ENCODE measurements at places on chromosomes 6 and 20.
A peak's percentile ranks its signal among the peaks of the same experiment; 100 is the strongest.

- DNase-seq, result no peak
Measured at GRCh38 chr6:35808688-35809087, 3.5 kb downstream of the LHFPL5 start.

GRCh38 chr6:12222405-12223366 is 67.5 kb upstream of the EDN1 start:
- DNase-seq, result no peak

DNA sequence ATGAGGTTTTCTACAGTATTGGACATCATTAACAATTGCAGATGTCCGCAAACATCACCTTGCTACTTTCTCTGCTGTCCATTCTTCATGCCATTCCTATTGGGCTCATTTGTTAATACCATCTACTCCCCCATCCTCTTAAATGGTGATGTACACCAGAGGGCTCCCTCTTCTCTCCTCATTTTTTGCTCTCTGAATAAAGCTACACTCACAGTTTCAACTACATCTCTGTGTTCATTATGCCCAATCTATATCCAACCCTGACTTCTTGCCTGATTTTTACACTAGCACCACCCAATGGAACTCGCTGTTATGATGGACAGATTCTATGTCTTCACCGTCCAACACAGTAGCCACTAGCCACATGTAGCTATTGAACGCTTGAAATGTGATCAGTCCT is 288.1 kb upstream of the ID4 start:
- no peak for DNase-seq

DNA sequence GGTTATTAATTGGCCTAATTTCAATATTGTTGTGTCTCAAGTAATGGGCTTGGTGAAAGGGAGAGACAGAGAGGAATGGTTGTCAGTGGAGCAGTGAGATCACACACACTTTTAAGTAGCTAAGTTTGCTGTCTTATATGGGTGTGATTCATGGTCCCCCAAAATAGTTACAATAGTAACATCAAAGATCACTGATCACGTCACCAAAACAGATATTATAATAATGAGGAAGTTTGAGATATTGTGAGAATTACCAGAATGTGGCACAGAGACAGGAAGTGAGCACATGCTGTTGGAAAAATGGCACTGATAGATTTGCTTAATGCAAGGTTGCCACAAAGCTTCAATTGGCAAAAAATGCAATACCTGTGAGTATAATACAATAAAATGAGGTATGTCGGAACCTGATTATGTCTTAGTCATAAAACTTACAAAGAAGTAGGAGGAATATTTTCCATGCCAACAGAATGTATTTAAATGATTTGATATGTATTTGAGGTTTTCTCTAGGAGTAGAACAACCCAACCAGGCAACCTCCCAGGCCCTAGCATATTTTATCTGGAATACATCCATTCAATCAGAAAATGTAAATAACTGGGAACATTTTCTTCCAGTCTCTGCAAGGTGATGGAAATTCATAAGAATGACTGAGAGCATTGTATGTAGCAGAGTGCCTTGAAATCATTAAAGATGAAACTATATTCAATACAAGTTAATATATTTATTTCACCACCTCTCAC is 167.8 kb downstream of the CARMIL1 start:
- no peak for DNase-seq

- no peak for DNase-seq
Measured at GRCh38 chr6:157841211-157841840, 18.3 kb downstream of the SNX9 start.

DNA sequence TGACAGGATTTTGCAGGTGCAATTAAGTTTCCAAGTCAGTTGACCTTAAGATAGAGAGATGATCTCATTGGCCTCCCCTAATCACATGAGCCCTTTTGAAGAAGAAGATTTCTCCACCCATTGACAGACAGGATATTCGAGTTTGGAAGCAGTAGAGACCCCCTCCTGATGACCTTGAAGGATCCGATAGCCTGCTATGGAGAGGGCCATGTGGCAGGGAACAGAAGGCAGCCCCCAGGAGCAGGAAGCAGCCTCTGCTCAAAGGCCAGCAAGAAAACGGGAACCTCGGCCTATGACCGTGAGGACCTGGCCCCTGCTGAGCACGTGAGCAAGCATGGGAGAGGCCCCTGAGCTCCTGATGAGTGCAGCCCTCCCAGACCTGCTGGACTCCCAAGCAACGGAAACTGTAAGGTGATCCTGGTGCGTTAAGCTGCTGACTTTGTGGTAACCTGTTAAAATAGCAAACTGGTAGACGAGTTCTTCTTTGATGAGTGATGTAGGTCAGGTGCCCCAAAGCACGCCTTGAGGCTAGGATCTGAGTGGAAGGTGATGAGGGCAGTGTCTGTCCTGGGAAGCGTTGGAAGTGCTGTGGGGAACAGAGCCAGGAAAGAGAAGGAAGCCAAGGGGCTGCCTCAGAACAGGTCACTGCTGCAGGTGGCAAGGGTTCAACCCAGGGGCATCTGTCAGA is 18.5 kb upstream of the TUBB2A start:
- DNase-seq, result no peak

DNA sequence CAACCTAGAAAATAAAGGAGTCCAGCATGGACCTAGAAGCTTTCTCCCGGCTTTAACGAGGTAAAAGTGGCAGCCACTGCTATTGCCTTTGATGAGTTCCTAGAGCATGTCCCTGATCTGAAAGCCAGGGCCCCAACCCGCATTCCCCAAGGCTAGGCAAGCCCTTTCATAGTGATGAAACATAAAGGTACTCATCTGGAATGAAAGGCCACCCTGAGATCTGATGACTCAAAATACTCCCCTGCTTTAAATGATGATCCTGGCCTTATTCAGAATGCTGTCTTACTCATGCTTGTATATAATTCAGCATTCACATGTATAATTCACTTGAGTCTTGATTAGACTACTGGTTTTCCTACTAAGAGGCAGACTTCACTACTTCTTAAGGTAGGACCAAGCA is 21.3 kb downstream of the TTPAL start:
- DNase-seq, result peak; percentile 89

DNA sequence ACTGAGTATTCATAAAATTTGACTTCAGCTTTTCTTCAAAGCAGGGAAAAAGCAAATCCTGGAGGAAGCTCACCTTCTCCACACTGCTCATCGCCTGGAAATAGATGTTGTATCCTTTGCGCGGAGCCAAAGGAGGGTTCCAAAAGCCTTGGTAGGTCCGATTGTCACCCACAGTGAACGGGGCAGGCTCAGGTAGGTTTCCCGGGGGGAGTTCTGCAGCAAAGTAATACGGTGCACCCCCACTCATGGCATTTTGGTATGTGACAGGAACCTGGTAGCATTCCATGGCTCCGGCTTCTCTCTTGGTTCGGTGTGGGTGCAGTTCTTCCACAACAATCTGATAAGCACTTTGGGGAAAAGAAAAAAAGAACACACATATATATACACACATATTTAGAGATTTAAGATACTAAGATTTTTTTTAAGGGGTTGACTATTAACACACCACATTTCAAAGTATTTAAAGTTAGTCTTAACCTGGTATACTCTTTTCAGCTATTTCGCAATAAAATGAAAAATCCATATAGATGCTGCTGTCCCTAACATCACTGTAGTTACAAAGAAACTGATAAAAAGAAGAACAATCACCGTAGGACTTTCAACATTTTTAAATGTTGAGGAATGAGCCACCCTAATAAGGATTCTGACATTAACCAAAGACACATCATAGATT is 166.7 kb upstream of the THEMIS start:
- DNase-seq, result no peak

GRCh38 chr6:335572-335971 is 43.3 kb downstream of the DUSP22 start:
- no peak for DNase-seq

DNA sequence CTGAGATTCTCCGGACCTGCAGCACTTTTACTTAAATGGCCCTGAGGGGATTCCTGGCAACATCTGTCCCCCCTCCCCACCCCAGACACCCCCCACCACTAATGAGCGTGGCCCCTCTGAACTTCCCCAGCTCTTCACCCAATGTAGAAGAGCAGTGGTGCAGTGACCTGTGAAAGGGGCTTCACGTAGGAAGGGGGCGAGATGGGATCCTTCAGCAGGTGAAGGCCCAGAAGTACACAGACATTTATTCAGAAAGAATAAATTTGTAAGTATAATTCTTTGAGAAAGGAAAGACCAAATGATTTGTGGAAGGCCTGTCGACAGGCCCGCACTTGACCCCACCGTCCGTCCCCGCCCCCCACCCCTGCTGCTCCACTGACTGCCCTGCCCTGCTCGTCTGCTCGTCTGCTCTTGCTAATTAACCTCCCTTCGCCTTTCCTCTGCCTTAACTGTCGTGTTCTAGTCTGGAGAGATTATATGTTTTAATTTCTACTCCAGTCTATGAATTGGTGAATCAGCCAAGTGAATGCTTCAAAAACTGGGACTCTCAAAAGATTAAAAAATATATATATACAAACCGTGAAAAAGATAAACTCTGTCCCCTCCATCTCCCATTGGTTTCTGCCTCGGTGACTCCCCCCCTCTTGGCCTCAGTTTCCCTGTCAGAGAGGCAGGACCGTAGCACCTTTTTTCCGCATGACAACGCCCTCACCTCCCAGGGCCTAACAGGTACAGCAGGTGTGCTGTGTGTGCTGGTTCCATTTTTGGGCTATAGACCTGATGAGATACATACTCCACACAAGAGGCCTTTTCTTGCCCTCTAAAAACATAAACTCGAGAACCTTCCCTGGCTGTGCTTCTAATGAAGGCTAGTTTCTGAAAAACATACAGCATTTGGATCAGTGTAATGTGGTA is 49.2 kb downstream of the GNAS start:
- DNase-seq, result no peak

DNA sequence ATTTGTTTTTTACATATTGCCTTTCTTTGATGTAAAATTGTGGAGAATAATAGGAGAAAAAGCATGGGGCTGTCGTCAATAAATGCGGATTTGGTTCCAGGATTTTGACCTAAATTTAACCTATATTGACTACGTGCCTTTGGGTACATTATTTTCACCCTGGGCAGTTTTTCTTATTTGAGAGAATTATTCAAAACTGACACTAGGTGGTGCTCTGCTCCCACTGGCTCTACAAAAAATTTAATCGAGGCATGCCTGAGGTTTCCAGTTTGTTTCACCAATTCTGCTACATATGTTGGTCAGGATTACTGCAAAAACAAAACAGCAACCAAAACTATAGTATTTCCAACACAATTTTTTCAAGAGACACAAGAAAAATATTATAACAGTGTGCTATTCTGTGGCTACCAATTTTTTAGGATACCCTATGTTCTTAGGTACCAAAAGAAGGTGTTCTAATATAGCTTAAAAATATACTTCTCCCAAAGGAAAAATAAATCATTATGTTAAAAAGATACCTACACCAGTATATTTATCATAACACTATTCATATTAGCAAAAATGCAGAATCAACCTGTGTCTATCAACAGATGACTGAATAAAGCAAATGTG is 48.6 kb upstream of the FABP7 start:
- peak; percentile 52 for DNase-seq

- DNase-seq, result no peak
Measured at GRCh38 chr20:63135411-63135810, 80.5 kb downstream of the YTHDF1 start.

DNA sequence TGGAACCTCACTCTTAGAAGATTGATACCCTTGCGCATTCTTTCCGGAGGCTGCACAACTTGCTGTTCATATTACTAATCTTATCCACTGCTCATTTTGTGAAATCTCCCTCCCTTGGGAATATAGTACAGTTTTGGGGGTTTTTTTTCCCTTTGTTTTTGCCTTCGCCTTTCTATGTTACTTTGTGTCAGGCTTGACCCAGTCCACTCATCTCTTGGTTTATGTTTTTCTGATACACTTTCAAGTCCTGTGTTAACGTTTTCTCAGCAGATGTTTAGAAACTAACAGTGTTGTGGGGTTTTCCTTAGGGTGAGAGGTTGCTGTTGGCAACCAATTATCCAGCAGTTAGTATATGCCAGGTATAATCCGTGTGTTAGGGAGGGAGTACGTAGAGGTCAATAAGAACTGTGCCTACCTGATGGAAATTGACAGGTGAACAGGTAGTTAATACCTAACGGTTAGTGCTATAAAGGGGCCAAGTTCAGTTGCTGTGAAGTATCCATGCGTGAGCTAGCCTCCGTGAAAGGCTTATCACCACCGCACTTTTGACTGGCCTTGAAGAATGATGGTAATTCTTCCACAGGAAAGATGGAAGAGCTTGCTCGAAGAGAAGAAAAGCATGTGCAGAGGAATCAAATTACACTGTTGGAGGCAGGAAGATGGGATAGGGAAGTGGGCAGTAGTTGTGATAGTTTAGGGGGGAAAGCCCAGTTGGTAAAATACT is 1.4 kb downstream of the NFYA start:
- peak; percentile 26 for DNase-seq

DNA sequence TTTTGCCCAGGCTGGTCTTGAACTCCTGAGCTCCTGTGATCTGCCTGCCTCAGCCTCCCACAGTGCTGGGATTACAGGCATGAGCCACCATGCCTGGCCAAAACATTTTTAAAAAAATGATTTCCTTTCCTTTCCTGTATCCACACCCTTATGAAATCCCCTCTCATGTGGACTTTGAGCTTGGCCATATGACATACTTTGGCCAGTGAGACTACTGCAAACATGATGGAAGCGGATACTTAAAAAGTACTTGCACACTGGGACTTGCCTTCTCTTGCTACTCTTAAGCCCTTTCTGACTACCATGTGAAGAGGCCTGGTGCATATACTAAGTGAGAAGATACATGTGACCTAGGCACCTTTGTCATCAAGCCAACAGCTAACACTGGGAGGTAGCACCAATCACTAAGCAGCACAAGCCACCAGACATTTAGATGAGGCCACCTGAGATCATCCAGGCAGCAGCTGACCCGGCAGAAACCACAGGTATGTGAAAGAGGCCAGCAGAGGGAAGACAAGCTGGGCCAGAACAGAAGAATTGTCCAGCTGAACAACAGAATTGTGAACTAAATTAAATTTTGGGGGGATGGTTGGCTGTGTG is 78.5 kb upstream of the HDAC2 start:
- DNase-seq, result no peak

GRCh38 chr20:18666803-18667415 is 79.1 kb downstream of the DTD1 start:
- DNase-seq, result no peak
